ENCODE measurements at places on chromosomes 7 and 10. TPM values are rescaled to one million over a fixed set of nuclear protein-coding genes. Genes with fewer than 3 reads are reported as not detected.

PHYHIPL gene
- total RNA-seq, result not detected

DNA sequence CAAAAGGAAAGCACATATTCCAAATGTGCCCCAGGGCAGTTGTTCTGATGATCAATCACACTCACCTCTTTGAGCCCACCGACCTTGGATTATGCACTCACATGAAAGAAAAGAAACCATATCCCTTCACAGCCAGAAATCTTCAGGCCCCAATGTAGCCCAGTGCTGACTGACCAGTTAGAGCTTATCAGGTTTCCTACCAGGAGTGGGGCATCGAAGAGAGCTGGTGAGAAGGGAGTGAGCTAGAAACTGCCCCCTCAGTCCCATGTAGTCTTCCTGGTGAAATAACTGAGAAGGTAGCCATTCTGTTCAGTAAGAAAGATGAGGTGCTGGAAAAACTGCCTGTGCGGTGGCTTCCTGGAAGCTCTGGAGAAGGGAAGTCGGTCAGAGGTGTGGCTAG lies 32.2 kb downstream of the NRCAM start:
- DNase-seq, result no peak

TAS2R41 gene
- total RNA-seq, result not detected

DNA sequence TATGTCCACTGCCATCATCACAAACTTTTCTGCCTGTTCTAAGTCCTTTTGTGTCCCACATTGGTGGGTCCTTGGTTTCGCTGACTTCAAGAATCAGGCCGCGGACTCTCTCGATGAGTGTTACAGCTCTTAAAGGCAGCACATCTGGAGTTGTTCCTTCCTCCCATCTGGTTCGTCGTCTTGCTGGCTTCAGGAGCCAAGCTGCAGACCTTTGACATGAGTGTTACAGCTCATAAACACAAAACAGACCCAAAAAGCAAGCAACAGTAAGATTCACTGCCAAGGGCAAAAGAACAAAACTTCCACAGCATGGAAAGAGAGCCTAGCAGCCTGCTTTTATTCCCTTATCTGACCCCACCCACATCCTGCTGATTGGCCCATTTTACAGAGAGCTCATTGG lies 30.2 kb downstream of the ASNS start:
- no peak for DNase-seq

- peak; percentile 25 for DNase-seq
These were observed 10.8 kb upstream of the PPP1R3C start for GRCh38 chr10:91643700-91644099.

DNA sequence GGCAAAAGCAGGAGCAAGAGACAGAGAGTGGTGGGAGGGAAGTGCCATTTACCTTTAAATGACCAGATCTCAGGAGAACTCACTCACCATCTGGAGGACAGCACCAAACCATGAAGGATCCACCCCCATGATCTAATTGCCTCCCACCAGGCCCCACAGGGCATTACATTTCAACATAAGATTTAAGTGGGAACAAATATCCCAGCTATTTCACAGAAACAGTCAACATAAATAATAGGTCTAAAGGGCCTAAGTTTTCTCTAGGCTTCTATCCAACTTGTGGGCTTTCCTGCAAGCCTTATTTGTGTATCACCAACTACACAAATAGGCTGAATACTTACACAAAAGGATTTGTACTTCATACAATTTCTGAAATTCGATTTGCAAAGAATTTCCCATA lies 196.8 kb upstream of the POT1 start:
- DNase-seq, result no peak

AS3MT gene
- not detected for total RNA-seq

GRCh38 chr7:135756191-135756590 lies 7.6 kb upstream of the FAM180A start:
- DNase-seq, result no peak

ZNF716 gene
- not detected for total RNA-seq

BMPER gene
- total RNA-seq, result not detected

DNA sequence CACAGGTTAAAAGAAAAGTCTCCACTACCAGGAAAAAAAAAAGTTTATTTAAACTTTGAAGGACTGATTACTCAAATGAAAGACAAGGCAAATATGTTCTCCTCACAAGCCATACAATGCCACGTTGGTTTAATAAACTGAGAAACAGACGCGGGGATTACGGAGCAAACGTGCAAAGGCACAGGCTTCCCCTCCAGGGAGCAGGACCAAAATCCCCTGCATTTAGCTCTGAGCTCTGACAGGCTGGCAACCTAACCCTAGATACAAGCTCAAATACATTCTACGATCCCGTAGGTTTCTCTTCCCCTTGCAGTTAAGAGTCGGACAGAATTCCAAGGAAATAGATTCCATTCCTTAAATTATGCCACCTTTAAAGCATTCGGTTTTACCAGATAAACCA lies 7.7 kb upstream of the GRB10 start:
- DNase-seq, result no peak

LIPJ gene
- not detected for total RNA-seq

- no peak for DNase-seq
These were observed 7.2 kb downstream of the CPA2 start for GRCh38 chr7:130273933-130274255.

- DNase-seq, result peak; percentile 39
These were observed 27.4 kb downstream of the UCMA start for GRCh38 chr10:13206546-13207443.

DNA sequence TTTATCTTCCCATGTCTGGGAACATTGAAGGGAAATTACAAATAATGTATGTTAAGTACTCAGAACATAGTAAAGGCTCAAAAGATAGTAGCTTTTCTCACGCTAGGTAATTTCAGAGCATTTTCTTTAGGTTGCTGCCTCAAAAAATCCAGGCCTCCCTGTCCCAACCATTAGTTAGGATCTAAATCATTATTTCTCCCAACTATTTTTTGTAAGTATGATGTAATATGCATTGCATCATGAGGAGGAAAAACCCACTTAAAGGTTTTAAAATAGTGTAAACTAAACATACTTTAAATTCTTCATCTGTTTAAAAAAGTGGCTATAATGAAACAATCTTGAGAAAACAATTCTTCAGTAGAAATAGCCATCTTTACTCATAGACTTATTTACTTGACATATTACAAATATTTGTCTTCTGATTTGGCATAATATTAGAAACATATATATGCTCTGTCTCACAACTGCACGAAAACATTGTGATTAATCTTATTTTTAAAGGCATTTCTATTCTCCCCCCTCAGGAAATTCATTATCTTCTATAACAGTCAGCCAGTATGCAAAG lies 329.3 kb downstream of the ELMO1 start:
- DNase-seq, result no peak

GRCh38 chr7:29853789-29854188 lies 47.5 kb downstream of the WIPF3 start:
- DNase-seq, result no peak

GRCh38 chr10:122537545-122537944 lies 23.0 kb upstream of the DMBT1 start:
- no peak for DNase-seq

DNA sequence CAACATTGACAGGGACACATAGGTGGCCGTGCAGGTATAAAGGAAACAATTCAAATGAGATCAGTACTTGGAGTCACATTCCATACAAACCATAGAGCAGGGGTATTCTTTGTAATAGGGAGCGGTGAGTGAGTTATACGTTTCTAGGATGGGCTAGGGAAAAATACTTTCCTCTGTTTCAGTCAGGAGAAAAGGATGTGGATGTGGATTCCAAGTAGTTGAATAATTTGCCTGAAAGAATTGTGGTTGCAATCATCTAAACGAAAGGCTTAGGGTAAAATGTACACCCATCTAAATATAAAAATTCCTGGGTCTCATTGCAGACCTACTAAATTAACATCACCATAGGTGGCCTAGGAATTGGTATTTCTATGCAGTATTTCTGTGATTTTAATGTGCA lies 270.7 kb upstream of the IGFBP3 start:
- DNase-seq, result no peak

PSD gene
- total RNA-seq, result 0.18 TPM

Data from HT-29 (cell line).